ENCODE measurements at places on chromosomes 6 and 20.

GRCh38 chr6:29483186-29483585 is 4.6 kb downstream of the MAS1L start:
- DNase-seq, result no peak

GRCh38 chr6:142946924-142947713 is 2.1 kb upstream of the HIVEP2 start:
- peak; percentile 68 for DNase-seq

DNA sequence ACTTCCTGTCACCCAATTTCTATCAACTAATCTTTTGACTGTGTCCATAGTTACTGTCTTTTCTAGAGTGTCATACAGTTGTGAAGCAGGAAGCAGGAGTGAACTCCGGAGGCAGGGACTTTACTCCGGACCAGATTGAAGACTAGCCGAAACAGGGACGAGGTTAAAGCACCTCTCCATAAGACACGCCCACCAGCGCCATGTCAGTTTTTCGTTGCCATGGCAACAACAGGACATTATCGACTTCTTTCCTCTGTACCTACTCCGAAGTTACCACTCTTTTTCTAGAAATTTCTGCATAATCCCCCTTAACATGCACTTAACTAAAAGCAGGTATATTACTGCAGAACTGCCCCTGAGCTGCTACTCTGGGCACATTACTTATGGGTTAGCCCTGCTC is 25.2 kb downstream of the TRIM38 start:
- no peak for DNase-seq

DNA sequence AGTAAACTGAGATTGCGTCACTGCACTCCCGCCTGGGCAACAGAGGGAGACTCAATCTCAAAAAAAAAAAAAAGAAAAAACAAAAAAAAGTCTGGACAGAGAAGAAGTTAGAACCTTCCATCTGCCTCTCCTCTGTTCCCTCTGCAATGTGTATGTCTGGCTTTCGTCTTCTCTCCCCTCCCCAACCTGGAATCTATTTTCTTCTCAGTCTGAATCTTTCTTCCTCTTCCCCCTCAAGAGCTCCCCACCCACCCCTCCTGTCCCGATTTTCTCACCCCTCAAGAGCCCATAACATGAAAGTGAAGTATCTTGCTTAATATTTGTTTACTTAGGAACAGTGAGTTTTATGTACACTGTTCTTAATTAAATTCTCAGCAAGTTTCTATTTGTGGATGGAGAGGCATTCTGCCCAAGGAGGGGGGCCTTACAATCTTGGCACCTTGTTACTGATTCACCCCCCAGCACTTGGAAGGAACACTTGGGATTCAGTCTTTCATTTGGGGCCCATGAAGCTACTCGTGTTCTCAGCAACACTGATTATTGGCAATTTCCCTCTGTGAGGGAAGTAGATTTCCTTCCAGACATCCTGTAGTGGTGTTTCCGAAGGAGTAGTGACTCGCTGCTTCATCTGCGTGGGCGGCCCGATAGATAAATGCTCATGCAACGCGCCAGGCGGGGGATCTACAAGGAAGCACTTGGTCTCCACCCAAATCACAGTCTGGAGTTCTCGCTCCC is 69.3 kb upstream of the SRSF6 start:
- no peak for DNase-seq
